EL (cell line): ENCODE measurements at places on chromosomes 1 and 21.

DNA sequence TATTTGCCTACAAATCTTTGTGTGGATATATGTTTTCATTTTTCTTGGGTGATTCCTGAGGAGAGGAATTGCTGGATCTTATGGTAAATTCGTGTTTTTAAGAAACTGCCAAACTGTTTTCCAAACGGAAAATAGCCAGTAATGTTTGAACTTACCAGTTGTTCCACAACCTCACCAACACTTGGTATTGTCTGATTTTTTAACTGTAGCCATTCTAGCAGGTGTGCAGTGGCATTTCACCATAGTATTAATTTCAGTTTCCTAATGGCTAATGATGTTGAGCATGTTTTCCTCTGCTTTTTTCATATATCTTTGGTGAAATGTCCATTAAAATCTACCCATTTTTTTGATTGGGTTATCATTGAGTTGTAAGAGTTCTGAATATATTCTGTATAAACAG lies 56.6 kb downstream of the RPS6KC1 start:
- no peak for DNase-seq

DNA sequence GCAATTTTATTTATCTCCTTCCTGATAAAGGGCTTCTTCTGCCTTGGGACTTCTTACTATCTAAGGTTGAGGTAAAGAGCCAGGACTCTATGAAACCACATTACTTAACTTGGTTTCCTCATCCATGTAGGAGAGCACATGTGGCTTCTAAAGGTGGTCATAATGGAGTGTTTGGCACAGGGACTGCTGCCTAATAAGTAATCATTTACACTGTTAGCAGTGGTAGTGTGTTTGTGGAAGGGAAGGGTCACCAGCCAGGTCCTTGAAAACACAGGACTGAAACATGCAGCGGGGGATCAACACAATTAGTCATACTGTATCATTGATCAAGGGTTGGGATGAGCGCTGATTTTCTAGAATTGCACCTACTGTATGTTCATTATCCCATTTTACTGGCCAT lies 59.6 kb downstream of the UCK2 start:
- no peak for DNase-seq

DNA sequence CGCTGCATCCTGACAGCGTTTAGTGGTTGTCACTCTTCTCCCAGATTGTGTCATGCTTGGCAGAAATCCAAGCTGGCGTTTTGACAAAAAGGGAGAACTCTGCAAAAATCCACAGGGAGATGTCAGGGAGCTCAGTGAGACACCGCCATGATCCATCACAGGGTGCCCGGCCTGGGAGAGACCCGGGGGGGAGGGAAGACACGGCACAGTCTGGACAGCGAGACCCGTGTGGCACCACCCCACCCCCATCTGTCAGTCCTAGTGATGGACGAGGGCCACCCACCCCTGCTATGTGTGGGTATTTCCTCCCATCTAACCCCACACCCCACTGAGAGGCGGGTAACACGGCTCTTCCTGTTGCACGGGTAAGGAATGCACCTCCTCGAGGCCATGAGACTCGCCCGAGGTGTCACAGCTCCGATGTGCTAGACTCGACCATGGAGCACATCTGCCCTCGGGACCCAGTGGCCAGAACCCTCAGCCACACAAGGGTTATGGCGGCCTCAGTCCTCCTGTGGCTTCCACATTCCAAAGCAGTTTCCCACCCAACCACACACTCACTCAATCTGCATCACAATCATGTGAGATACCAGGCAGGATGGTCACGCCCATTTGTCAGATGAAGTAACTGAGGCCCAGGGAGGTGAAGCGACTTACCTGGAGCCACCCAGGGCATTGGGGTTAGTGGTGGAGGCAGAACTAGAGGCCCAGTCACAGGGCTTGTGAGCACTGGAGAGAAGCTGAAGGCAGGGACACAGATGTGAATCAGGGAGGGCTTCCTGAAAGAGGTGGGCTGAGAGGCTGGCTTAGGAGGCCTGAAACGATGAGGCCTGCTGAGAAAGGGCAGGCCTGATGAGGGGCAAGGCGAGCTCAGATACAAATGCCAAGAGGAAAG lies 688.5 kb downstream of the MATN1 start:
- peak; percentile 24 for DNase-seq

GRCh38 chr21:42446531-42446930 lies 42.8 kb downstream of the UBASH3A start:
- no peak for DNase-seq

- no peak for DNase-seq
Observed at GRCh38 chr21:43869486-43870325, 4.7 kb downstream of the AGPAT3 start.
